ENCODE measurements at places on chromosomes 3 and 15. TPM values are rescaled to one million over a fixed set of nuclear protein-coding genes. Genes with fewer than 3 reads are reported as not detected.

The FGD5 gene
- 38.6 TPM for total RNA-seq

The MORC1 gene
- not detected for total RNA-seq

The PLA2G4F gene
- not detected for total RNA-seq

The KCNMB2 gene
- not detected for total RNA-seq

The LZTFL1 gene
- 10.2 TPM for total RNA-seq

The RARRES1 gene
- 578 TPM for total RNA-seq

The USP19 gene
- total RNA-seq = 45.0 TPM

The CASR gene
- total RNA-seq = not detected

The EAF1 gene
- 18.9 TPM for total RNA-seq

The NISCH gene
- total RNA-seq = 71.6 TPM

The RAD51 gene
- total RNA-seq = 0.32 TPM

The ATOSA gene
- 61.5 TPM for total RNA-seq

The CPOX gene
- 14.7 TPM for total RNA-seq

The GRM2 gene
- 0.22 TPM for total RNA-seq

The DPPA4 gene
- not detected for total RNA-seq

The P2RY12 gene
- 5.7 TPM for total RNA-seq

The PAK6 gene
- 0.26 TPM for total RNA-seq

The NEK4 gene
- total RNA-seq = 18.1 TPM

The TMC3 gene
- total RNA-seq = not detected

The ABHD5 gene
- 215 TPM for total RNA-seq

The TMEM87A gene
- 49.4 TPM for total RNA-seq

The SI gene
- 1.0 TPM for total RNA-seq

The IL5RA gene
- not detected for total RNA-seq

The DAZL gene
- total RNA-seq = not detected

The ADGRG7 gene
- total RNA-seq = not detected

The KLF15 gene
- 53.8 TPM for total RNA-seq

The SCG3 gene
- not detected for total RNA-seq

The SCN11A gene
- 0.32 TPM for total RNA-seq

The TF gene
- 9.4 TPM for total RNA-seq

The CLDN16 gene
- total RNA-seq = not detected

The GOLGA8Q gene
- total RNA-seq = 0.96 TPM

The HRG gene
- total RNA-seq = not detected

The APBA2 gene
- total RNA-seq = 2.2 TPM

The BNIP2 gene
- total RNA-seq = 96.4 TPM

The PP2D1 gene
- total RNA-seq = not detected

The TTBK2 gene
- total RNA-seq = 15.7 TPM

The GPR149 gene
- total RNA-seq = not detected

The GOLGA6L7 gene
- total RNA-seq = not detected

The IGSF11 gene
- not detected for total RNA-seq

The WDR93 gene
- total RNA-seq = 0.32 TPM

The DNAH12 gene
- total RNA-seq = 0.06 TPM

The MST1R gene
- 1.8 TPM for total RNA-seq

The PTPN23 gene
- 40.3 TPM for total RNA-seq

The TMEM44 gene
- 12.4 TPM for total RNA-seq

The SNRPN gene
- 32.8 TPM for total RNA-seq

The GPR156 gene
- total RNA-seq = 0.42 TPM

Data from mesenteric fat pad (tissue), 1 donor.